ENCODE measurements at places on chromosomes 6 and 20.

DNA sequence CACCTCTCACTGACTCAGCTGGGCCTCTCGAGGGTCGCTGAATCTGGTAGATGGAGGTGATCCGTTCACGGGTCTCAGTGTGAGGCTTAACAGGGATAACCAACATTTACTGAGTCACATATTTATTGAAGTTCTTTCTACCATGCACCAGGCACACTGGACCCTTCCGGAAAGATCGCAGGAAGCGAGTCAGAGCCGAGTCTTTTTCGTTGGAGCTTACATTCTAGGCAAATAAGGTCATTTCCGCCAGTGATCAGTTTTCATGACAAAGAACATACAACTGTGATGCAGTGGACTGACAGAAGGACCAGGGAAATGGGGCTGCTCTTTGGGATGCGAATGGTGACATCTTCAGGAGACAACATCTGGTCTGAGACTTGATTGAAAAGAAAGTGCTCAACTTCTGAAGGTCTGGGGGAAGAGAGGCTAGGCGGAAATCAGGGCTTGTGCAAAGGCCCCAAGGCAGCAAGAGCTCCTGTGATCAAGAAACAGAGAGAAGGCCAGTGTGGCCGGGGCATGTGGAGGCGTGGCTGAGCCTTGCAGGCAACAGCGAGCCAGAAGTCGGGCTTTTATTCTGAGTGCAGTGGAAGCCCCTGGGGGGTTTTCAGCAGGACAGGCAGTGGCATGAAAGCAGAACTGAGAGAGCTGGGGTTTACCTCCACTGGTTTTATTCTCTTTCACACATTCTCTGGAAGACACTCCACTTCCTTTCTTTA is 56.7 kb downstream of the APCDD1L start:
- DNase-seq, result no peak

GRCh38 chr6:71287038-71287437 is 1.6 kb upstream of the OGFRL1 start:
- DNase-seq, result no peak

DNA sequence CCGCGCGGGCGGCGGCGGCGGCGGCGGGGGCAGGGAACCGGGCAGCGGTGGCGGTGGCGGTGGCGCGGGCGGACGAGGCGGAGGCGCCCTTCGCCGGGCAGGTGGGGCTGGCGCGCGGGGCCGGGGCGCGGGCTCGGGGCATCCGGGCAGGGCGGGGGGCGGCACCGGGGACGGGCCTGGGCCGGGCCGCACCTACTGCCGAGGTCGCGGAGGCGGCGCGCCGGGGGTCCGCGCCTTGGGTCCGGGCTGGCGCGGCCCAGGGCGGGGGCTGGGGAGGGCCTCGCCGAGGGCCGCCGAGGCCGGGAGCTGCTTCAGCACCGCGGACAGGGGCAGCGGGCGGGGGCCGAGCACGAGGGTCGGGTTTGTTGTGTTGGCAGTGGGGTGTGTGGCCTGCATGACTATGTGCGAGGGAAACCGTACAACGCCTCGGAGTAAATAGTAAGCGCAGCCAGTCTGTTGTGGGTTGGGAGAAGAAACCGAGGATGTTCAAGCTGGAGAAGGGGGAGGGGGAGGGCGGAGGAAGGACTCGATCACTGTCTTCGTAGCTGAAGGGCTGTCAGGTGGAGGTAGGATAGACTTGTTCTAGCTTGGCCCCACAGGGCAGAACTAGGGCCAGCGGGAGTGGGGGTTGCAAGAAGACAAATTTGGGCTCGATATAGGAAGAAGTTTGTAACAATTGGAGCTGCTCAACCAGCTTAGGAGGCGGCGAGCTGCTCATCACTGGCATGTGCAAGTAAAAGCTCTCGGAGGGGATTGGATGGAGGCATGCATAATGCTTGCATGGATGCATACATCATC is 593 bp downstream of the MMP24 start:
- peak; percentile 56 for DNase-seq

DNA sequence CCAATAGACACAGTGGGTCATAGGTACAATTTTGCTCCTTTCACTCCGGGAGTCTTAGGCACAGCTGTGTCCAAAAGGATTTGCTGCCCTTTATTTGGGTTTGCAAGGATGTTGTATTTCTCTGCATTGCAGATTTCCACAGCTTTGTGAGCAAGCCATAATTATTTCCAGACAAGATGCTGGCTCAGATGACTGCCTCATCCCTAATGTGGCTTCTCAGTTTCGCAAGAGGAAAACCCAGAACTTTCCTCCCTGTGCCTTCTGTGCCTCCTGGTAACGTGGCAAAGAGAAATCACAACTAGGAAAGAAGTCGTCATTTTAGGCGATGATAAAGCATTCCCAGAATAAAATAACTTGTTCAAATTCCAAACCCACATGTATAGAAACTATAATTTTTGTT is 33.7 kb downstream of the FAM50B start:
- DNase-seq, result no peak

DNA sequence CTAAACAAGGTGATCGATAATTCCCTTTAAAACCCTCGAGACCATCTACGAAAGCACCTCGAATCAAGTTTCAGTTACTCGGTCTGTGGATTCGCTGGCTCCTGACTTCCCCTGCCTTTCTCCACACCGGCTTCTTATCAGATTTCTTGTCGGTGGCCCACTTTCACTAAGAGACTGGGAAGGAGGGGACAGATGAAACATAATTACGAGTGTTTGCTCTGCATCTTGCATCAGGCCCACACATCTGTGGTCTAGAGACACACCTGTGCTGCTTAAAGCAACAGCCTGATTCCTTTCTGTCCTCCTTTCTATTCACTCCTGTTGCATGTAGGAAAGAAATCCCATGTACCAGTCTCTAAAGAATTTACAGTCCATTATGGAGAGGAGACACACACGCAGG is 37.7 kb downstream of the INSM1 start:
- no peak for DNase-seq

GRCh38 chr6:27517928-27518787 is 45.3 kb upstream of the ZNF184 start:
- DNase-seq, result no peak

- DNase-seq, result no peak
Observed at GRCh38 chr6:75135450-75135849, 70.4 kb downstream of the COL12A1 start.

DNA sequence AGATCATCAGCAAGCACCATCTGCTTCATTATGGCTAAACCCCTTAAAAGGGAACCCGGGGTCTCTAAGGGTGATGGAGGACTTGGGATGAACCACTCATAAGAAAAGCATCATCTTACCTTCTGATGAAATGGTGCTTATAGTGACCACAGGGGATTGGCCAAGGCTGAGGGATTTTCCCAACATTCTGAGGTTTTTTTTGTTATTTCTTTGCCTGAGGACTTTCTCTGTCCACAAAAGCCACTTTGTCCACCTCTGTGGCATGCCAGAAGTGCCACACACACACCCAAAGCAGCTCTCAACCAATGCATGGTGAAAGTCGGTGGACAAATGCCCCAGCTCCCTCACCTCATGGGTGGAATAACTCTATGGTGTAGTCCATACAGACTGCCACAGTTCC is 79.3 kb upstream of the TOP1 start:
- no peak for DNase-seq

DNA sequence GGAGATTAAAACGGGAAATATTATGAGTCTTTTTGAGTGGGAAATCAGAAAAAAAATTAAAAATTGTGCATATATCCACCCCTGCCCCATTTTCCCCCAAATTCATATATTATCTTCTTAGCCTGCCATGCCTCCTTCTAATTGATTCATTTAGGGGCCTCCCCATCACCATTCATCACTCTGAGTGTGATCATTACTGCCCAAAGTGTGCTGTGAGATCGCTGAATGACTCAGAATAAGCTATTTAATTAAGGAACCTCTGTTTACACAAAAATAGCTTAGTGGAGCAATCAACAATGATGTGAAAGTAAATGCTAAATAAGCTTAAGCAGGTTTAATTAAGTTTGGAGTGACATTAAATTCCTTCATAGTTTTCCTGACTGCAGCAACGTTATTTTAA is 645.5 kb downstream of the GRIK2 start:
- no peak for DNase-seq
